Omental fat pad (tissue), 4 donors: ENCODE measurements at places on chromosomes 5 and 9. TPM values are rescaled to one million over a fixed set of nuclear protein-coding genes. Genes with fewer than 3 reads are reported as not detected.

GRCh38 chr9:28301281-28301680, 728.0 kb upstream of the C9orf72 start:
- no peak for DNase-seq

DNA sequence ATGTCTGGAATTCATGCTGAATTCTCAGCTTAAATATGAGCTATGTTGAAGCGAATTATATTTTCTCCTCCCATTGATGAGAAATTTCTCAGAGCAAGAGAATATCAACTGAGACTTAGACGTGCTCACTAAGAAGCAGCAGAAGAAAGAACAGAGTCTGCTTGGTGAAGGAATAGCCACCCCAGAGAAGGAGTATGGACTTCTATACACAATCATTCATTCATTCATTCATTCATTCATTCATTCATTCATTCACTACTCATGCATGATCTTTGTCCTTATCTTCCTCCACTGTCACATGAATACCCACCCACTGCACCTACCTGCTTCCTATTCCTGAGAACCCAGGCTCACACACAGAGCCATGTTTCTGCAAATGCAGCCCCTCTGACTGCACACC, 206.6 kb downstream of the DEPDC1B start:
- no peak for DNase-seq

- no peak for DNase-seq
Measured at GRCh38 chr5:55821731-55822512, 29.2 kb upstream of the IL31RA start.

DNA sequence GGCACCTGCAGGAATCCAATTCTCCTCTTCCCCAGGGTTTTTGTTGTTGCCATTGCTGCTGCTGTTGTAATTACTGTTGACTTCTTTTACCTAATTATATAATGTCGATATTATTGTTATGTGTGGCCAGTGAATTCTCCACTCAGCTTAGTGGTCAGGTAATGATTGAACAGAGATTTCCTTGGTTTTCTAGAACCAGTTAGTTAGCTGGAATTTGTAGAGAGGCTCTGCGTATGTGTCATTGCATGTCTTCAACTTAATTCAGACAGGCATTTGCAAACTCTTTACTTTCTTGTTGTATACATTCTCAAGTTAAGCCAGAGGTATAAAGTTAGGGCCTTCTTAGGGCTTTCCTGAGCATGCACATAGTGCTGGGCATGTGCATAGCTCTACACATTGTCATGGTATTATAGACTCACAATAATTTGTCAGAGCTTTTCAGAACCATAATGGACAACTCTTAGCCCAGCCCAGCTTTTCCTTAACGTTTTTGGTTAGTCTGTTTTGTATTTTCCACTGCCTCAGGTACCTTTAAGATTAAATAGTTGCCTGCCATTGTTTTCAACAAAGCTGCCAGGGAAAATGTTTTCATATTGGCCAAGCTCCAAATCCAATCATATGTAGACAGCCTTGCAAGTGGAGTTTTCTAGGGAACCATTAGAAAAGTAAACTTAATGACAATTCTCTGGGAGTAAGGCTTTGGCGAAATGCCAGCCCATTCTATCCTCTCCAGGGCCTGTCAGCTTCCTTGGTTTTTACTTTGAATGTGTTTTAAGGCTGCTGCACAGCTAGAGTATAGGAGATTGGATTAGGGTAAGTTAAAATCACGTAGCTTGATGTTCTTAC, 68.1 kb downstream of the UBE2R2 start:
- DNase-seq: no peak

DNA sequence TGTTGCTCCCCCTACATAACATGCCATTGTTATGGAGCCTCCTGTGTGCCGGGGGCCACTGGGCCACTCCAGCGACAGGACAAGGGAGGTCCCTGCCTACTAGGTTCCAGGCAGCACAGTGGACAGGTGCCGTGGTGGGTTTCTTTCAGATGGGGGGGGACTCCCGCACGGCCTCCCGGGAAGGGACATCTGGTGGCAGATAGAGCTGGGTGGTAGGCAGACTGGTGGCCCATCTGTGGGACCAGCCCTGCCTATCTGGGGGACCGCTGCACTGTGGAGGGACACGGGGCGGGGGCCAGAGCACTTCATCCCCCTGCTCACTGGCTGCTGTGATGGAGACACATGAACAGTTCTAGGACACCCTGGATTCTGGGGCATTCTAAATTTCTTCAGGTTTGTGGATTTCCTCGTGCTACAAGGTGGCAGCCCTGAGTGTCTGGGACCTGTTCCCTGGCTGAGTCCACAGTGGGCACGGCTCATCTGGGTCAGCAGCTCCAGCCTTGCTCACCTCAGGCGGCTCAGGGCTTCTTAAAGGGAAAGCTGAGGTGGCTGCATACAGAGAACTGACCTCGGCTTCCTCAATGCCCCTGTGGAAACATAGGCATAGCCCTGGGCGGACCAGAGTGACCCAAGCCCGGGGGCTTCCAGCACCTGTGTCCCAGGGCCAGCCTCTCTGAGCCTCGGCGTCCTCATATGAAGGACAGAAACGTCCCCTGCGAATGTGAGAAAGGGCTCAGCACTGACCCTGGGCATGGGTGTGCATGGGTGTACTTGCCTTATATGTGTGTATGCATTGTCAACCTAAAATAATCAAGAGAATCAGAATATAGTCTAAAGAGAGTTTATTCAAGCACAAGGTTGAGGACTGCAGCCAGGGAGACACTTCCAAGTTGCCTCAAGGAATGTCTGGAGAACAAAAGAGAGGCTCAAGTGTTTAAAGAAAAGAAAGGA, 22.5 kb downstream of the FGD3 start:
- DNase-seq: no peak

GRCh38 chr9:93245437-93245970, 61.6 kb downstream of the WNK2 start:
- DNase-seq: no peak

DNA sequence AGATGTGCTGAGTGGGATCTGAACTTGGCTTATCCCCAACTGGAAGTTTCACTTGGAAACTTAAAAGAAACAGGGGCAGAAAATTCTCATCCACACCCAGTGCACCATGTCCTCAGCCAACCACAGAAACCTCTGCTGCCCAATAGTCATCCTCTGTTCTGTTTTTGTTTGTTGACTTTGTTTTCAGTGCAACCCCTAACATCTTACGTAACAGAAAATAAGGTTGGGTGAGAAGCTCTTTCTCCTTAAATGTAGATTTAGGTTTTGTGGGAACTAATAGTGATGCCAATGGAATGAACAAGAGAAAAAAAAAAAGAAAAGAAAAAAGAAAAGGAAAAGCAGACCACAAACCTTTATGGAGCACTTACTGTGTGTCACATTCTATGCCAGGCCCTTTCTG, 262.8 kb downstream of the PAPPA start:
- DNase-seq: no peak

The TUSC1 gene
- 14.1 TPM for total RNA-seq

The NSG2 gene
- total RNA-seq: not detected

GRCh38 chr5:56272765-56273164, 39.6 kb upstream of the ANKRD55 start:
- DNase-seq: no peak

GRCh38 chr5:77282337-77283027, 72.0 kb downstream of the PDE8B start:
- no peak for DNase-seq

DNA sequence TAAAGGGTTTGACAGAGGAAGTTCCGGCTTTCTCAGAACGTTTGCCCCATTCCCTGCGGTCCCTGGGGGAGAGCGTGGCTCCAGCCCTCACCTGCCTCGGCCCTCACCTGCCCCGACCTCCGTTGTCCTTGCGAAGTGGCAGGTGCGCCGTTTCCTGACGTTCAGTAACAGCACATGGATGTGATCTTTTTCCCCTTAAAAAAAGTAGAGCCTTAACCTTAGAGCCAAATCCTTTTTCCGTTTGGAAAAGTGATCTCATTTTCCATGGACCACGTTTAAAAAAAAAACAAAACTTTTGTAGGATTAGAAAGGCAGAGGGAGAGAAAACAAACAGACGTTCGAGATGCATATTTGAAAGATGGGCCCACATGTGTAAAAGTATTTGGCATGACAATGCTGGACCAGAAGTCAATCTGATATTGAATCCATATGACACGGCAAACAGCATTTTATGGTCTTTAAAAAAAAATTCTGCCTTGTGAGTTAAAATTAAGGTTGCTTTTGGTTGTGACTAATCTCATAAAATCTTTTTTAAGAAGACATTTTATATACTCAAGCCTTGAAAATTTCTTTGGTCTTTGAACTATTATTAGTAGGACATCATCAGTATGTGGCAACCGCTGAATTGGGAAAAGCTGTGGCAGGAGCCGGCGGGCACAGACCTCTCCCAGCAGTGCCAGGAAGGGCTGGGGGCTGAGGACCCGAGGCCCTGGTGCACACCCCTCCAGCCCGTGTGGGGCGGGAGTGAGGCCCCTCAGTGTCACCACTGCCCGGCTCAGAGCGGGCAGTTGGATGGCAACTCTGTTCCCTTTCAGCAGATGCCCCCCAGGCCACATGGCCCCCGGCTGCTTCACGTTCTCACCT, 42.5 kb upstream of the EXOC3 start:
- no peak for DNase-seq

DNA sequence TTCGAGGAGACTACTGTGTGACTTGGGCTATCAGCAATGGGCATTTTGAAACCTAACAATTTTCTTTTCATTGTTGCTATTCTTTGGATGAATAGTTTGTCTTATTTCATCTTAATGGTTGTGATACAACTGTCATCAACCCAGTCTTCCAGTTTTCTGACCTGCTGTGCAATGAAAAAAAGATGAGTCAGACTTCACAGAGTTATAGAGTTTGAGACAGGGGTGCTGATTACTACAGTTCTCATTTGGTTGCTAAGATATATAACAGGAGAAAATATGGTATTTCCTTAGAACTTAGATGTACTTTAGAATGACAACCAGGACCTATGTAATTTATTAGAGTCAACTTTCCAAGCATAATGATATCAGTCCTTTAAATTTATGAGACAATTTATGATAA, 564.4 kb upstream of the NUDT12 start:
- no peak for DNase-seq

DNA sequence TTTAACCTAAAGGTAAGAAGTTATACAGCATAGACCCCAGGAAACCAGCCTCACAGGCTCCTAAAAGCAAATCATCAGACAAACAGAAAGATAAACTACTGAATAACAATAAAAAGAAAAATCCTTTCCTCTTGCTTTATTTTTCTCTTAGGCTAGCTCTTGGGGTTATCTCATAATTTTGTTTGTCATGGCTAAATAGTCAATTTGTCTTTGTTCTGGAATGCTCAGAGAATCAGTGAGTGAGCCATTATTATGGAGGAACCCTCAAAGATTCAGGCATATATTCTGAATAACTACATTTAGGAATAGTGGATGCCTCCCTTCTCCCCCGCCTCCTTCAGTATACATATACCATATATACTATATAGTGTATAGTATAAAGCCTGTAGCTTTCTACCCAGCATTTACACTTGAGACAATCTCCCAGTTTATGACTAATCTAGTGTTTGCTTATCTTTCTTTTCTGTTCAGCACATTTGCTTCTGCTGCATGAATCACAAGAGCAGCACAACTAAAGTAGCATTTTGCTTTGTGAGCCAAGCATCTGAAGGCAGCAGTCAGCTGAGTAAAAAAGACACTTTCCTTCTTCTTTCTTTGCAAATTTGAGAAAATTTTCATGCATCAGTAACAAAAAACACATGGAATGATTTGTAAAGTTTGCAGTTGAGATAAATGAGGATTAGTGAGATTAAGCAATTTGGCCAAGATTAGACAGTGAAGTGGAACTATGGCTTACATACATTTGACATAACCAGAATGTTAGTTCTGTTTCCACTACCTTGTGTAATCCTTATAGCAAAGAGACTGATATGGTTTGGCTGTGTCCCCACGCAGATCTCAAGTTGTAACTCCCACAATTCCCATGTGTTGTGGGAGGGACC, 45.3 kb upstream of the PPP3R2 start:
- no peak for DNase-seq

- DNase-seq: no peak
Measured at GRCh38 chr9:124708633-124709291, 62.3 kb downstream of the NR6A1 start.

DNA sequence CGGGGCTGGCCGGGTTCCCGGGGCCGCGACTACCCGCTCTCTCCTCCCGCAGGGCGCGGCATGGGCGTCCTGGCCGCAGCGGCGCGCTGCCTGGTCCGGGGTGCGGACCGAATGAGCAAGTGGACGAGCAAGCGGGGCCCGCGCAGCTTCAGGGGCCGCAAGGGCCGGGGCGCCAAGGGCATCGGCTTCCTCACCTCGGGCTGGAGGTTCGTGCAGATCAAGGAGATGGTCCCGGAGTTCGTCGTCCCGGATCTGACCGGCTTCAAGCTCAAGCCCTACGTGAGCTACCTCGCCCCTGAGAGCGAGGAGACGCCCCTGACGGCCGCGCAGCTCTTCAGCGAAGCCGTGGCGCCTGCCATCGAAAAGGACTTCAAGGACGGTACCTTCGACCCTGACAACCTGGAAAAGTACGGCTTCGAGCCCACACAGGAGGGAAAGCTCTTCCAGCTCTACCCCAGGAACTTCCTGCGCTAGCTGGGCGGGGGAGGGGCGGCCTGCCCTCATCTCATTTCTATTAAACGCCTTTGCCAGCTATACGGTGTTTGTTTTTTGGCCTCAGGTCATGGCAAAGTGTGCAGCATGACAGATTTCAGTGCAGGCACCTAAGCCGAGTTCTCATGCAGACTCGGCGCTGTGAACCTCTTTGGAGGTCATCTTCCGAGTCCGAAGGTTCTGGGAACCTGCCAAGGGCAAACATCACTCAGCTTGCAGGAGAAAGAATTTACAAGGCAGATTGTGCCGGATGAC, 516 bp downstream of the MRPL41 start:
- no peak for DNase-seq

- DNase-seq: no peak
Measured at GRCh38 chr5:34915856-34916192, 313 bp downstream of the BRIX1 start.

GRCh38 chr9:33375238-33375840, 27.0 kb downstream of the AQP7 start:
- no peak for DNase-seq

DNA sequence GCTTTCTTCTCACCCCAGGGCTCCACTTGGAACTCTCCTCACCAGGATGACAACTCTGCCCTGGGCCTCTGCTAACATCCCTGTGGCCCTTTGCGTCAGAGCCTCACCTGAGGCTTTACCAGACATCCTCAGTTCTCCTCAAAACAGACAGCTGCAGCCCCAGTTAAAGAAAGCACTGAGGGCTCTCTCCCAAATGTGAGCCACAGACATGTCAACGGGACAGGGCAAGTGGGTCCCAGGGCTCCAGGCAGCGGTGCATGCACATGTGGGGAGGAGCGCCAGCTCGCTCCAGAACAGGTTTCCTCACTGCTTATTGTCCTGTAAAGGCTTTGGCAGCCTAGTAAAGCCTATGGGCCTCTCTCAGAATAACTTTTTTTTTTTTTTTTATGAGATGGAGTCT, 37.3 kb downstream of the IPPK start:
- no peak for DNase-seq
